ENCODE measurements at places on chromosomes 5 and 9.

DNA sequence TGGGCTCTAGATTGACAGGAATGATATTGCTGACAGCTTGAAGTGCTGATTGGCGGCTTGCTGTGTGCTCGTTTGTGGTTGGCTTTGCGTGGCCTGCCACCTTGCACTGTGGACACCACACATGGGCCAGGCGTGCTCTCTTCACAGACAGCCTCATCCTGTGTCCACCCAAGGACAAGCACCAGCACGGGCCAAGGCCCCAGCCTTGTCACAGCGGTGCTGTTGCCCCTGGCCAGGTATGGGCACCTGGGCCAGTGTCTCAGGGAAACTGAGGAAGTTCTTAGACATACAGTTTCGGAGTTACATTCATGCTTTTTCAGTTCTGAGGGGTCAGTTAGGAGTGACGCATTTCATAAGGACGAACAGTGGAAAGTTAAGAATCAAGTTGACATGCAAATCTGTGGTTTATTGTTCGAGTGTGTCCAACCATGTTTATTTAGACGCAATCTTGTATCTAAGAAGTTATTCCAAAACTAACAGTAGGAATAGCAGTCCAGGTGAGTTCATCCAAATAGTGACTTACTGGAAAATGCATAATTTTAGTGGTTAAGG is 125.9 kb downstream of the EHMT1 start:
- no peak for DNase-seq

GRCh38 chr9:78606001-78606379 is 309.1 kb downstream of the PSAT1 start:
- no peak for DNase-seq

DNA sequence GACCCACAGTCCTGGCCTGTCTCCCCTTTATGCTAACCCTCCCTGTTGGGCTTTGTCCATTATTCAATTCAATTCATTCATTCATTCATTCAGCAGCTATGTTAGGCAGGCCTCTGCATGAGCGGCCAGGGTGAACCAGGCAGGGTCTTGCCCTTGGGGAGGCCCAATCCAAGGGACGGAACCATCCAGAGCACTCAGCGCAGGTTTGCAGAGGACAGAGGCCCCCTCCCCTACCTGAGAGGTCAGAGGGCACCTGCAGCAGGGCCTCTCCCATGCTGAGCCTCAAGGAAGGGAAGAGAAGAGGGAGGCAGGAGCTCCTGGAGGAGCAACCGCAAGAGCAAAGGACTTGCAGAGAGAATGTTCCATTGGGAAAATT is 61.4 kb downstream of the C9orf50 start:
- DNase-seq = no peak

DNA sequence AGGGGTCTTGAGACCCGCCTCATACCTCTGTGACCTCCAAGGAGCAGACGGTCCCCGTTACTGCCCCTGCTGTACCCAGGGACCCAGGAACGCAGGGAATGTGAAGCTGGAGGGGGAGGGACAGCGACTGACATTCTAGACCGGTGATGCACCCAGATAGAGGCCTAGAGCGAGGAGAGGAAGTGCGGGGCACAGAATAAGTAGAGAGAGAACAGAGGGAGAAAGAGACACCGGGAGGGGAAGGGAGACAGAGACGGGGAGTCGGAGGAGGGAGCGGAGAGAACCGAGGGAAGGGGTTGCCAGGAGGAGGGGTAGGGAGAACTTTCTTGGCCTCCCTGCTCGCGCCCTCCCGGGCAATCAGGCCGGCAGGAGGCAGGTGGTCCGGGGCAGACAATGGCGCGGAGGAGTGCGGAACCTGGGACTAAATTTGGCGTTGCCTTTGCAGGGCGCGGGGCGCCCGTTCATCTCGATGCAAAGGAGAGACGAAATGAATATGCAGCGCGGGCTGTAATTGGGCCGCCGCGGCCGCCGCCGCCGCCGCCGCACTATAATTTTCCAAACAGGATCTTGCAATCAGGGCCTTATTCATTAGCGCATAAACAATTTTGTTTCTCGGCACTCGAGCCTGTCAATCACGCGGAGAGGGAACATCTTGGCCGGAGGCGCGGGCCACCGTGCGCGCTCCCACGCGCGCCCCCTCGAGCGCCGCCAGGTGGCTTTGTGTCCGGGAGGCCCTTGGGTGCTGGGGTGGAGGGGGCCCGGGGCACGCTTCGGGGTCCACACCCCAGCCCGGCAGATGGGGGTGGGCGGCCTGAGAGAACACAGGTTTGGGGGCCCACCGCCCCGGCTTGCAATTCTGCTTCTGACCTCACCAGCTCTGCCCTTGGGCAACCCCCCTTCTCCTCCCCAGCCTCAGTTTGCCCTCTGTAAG is 33.0 kb downstream of the NDUFA8 start:
- no peak for DNase-seq

DNA sequence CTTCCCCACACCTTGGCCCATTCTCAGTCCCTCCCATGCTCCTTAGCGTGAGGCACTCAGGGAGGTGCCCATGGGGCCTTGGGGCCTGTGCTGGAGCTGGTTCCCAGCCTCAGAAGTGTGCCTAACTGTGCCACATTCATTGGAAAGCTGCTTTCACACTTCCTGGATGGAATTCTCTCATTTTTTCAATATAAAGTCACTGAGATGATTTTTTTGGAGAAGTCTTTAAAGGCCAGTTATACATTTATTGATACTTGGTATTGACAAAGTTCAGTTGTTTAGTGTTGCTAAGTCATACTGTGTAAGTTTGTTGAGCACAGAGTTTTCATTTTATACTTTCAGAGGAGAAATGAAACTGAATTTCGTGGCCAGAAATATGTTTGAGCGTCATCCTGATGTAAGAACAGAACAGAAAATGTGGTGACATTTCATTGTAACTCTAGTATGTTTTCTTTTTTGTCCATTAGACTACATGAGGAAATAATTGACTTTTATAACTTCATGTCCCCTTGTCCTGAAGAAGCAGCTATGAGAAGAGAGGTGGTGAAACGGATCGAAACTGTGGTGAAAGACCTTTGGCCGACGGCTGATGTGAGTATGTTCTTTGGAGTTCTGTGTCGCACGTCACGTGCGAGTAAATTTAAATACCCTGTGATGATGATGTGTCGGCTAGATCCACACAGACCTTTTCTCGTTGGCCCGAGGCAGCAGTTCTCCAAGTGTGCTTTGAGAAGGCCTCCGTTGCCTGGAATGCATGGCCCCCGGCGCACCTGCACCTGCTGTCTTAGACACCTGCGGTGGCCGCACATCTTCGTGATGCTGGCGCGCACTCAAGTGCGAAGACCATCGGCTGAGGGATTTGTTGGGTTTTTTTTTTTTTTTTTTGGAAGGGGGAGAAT is 24.1 kb downstream of the TENT4A start:
- DNase-seq = no peak

DNA sequence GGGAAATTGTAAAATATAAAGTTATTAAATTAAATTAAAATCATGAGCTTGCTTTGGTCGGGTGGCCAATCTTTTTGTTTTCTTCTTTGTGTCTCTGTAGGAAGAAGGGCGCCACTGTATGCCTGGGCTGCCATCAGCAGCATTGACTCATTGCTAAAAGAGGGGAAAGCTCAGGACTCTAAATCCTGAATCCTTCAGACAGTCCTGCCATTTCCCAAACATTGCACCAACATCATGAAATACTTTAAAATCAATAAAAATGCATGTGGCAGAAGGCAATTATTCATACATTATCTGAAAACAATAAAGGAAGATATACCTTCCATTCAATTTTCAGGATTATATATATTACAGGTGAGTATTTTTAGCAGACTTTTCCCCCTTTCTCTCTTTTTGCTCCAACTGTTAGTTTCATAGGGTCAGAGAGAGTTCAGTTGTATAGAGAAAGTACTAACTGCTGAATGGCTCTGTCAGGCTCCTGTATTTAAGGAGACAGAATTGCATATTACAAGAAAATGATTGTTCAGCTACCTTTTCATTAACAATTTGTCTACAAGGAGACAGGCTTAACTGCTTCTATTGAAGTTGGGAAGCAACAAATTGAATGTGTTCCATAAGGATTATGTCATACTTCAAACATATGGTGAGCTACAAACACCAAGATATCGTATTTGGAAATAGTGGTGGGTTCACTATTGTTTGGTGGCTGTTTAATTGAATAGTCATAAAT is 95.7 kb downstream of the ATPSCKMT start:
- DNase-seq = no peak

DNA sequence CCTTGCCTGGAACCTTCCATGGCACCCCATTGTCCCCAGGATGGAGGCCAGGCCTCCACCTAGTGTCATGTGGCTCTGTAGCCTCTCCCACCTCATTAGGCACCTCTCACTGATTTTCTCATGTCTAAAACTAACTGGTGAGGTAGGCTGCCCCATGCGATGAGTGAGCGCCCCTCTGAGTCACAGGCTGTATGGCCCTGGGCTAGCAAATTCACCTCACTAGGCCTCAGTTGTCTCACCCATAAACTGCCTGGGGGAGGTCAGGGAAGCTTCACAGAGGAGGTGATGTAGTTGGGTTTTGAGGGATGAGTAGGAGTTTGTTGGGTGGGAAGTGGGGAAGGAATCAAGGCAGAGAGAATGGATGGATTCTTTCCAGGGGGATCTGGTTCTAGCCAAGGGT is 8.8 kb downstream of the RXRA start:
- DNase-seq = no peak

GRCh38 chr9:96048104-96048955 is 172.8 kb downstream of the ERCC6L2 start:
- no peak for DNase-seq

- DNase-seq = no peak
Measured at GRCh38 chr9:134366223-134367031, 40.2 kb downstream of the RXRA start.

Measured in activated B cell treated with CpG ODN at 0.5 μM for 24 hours (primary cell).